ENCODE measurements at places on chromosomes 2 and 18. TPM values are rescaled to one million over a fixed set of nuclear protein-coding genes. Genes with fewer than 3 reads are reported as not detected.

ACP1 gene
- 84.0 TPM for total RNA-seq

CFAP210 gene
- total RNA-seq, result 0.66 TPM

DNA sequence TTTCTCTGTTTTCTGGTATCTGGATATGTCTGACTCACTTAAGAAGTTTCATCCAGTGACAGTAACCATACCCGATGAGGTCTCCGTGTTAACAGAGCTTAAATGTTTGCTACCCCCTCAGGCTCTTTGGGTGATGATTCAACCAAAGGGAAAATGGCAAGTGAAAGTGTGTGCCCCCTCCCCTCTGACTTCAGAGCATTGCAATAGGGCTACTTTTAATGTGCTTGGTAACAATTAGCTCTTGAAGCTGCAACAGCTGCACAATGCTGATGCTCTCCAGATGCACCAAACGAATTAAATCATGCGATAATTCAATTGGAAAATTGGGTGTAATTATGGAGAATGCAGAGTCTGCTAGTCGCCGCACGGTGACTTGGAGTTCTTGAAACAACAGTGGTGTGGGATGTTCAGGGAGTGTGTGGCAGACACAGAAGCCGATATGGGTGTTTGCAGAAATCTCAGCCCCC, 270.7 kb downstream of the ALK start:
- no peak for DNase-seq

DNA sequence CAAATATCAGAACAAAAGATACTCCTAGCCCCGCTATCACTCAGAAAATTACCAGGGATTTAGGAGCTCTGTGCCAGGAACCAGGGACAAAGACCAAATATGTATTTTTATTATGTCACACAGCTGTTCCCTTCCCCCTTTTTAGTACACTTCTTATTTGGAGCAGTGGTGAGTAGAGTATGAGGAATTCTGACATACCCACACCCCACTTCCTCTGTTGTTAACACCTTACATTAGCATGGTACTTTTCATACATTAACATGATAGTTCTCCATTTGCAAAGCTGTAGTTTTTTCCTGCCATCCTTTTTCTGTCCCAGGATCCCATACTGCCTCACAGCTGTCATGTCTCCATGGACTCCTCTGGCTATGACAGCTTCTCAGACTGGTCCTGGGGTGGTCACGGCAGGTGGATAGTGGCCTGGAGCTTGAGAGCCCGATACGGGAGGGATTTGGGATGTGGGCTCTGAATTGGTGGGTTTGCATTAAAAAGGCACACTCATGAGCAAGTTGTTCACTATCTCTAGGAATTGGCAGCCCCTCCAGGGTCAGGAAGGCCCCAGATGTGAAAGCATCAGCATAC, 100.2 kb downstream of the SH3RF3 start:
- no peak for DNase-seq

SGPP2 gene
- 8.8 TPM for total RNA-seq

DNA sequence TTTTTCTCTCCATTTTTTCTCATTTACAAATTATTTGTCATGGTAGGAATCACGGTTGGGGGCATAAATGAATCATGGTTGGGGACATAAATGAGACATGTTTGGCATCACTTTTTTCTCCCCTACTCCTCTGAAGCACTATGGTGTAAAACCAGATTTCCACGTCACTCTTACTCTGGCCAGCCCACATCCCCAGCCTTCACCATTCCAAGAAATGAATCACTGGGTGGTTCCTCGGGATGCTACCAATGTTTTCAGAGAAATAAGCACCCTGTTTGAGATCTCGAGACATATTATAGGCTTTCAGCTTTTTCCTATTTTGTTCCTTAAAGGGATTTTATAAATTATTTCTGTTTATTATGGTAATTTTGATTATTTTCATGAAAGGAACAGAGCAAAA, 155.0 kb upstream of the SLC8A1 start:
- no peak for DNase-seq

DNA sequence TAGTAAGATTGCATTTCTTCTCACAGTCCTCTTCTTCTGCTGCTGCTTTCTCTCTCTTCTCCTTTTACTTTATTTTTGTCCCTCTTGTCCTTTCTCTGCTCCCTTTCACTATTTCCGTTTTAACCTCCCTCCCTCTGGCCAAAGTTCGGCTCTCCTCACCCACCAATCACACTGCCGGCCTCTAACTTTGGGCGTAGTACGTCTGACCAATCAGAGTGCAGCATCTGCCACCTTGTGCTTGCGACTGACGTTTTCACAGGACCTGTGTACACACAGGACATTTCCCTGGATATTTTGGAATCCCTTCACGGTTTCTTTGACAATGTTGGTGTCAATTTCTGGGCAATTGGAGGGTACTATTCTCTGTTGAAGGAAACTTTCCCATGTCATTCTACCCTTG, 22.6 kb upstream of the ICOS start:
- no peak for DNase-seq

DNA sequence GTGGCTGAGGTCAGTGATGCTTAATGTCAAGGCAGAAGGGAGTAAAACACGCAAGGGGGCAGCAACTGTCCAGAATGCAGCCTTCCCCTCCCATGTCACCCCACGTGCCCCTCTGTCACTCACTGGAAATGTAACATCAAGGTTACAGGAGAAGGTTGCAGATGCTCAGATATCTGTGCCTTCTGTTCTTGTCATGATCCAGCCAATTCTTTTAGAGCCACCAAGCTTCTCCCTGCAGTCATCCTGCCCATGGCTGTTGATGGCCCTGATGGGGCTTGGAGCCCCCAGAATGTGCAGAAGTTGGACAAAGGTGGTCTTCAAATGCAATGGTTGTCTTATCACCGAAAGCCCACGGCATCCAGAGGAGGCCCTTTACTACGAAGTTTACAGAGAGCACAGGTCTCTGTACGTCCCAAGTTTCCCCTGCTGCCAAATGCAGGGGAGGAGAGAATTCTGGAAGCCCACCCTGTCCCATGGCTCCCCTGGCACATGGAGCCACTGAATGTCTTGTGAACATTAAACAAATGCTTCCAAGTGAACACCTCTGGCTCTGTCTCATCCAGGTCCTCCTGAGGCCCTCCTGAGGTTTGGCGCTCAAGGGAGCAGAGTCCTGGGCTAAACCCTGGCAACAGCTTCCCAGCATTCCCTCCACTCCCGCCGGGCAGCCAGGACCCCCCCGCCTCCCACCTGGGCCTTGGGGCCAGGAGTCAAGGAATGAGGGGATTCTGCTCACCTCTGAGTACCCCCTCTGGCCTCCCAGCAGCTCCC, 4.5 kb upstream of the GPR55 start:
- no peak for DNase-seq

- DNase-seq, result no peak
Observed at GRCh38 chr2:100938031-100939026, 63.8 kb upstream of the RPL31 start.

DNA sequence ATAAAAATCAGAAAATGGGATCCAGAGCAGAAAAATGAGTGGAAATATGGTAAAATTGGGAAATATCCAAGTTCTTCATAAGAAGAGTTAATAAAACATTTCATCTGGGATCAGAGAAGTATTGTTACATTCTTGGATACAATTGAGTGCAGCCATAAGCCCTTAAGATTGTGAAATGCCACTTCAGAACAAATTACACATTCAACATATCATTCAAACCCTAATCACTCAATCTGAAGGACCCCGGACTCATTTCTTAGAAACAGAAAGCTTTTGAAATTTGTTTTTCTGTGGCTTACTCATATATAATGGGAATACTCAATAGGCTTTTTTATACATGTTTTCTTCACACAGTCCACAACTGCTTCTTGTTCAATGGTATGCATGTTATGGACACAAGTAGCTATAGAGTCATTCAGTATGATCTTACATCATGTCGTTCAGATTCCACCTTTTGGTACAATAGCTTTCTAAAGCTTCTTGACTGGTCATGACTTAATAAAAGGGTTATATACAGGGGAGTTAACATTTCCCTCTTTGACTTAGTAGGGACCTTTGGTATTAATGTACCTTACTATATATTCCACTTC, 39.9 kb downstream of the SCN7A start:
- DNase-seq, result no peak

GRCh38 chr2:62826141-62826540, 120.6 kb downstream of the EHBP1 start:
- DNase-seq, result no peak

DNA sequence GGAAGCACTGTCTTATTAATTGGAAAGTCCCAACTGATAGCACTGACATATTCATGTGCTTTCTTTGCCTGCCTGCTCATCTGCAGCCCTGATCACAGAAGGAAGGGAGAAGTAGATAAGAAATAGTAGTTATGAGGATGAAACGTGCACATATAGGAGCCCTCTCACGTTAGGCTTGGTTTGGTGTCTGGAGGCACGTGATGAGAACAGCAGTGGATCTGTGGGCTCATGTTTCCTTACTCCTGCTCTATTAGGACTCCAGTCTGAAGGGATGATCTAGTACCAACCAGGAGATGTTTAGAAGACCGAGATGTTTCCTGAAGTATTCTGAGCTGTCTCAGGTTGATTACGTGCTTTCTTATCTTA, 84.9 kb downstream of the MAP4K4 start:
- no peak for DNase-seq

DNA sequence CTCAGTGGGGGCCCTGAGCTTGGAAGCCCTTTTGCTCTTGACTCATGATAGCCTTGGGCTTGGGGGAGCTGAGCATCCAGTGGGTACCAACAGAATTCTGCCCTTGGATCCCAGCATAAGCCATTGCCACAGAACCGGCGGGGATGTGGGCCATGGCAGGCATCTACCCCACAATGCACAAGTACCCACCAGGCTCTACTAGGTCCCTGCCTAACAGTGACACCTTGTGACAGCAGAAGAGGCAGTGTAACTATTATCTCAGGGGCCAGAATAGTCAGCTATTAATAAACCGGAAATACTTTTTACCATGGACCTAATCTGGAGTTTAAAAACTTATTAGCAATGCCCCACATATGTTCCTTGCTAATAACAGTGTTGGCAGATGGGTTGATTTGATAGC, 397.2 kb downstream of the TMEM182 start:
- no peak for DNase-seq

DNA sequence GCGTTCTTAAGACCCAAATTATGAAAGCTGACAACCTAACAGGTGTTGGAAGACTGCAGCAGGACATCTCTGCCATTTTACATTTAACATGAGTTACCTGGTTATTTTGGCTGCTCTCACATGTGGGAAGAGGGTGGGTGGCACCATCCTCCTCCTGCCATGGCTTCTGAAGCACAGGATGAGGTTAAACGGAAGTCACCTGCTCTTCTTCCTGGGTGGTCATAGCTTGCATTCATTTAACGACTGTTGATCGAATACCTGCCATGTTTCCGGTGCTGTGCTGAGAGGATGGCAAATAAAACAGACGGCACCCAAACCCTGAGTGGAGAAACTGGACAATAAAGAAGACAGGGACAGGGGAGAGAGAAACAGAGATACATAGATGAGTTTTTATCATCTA, 118.0 kb downstream of the RHBDD1 start:
- DNase-seq, result no peak

DNA sequence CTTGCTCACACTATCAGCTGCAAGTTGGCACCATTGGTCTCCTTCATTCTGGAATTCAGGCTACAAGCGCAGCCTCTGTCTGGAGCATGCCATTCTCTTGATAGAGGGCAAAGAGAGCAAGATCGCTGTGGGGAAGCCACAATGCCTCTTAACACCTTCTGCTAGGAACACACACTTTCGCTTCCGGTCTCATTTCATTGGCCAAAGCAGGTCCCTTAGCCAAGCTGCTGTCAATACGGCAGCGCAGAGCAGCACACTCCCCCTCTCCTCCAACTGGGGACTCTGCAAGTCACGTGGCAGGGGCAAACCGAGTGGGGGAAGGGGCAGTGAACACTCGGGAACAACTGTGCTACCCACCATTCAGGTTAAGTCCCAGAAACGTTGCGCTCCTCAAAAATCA, 98.1 kb downstream of the MMADHC start:
- no peak for DNase-seq

SERPINB4 gene
- 0.66 TPM for total RNA-seq

DNA sequence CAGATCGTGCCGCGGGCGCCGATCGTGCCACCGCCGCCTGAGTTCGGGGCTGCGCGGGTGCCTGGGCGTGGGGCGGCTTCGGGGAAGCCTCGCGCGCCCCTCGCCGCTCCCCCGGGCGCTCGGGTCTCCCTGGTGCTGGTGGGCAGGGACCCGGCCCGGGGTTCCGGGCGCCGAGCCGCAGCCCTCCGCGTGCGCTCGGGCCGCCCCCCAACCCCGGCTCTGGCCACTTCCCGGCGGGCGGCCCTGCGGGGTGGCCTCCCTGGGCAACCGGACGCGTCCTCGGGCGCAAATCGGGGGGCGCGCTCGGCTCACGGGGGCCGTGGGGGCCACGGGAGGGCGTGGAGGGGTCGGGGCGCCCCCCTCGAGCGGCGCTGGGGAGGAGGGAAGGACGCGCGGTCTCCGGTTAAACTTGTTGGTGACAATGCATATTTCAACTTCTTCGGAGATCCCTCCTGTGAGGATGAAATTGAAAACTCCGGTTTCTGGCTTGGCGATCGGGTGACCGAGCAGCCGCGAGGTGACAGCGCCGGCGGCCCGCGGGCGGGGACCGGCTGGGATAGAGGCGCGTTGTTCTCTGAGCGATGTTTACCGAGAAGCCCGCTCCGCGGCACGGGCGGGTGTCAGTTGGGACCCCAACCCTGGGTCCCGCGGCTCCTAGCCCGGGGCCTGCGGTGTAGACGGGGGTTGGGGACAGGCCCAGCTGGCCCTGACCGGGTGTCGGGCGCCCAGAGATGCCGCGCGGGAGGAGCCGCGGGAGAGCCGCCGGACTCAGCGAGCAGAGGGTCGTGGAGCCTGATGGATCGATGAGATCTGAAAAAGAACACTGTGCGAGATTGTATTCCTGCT, 676 bp downstream of the SH3BP4 start:
- DNase-seq, result peak; percentile 53

GRCh38 chr2:47134386-47135090, 20.6 kb downstream of the STPG4 start:
- no peak for DNase-seq

HOXD13 gene
- not detected for total RNA-seq

FBXO15 gene
- 0.73 TPM for total RNA-seq

- DNase-seq, result no peak
Observed at GRCh38 chr2:138090330-138090729, 126.1 kb downstream of the HNMT start.

GRCh38 chr18:77671456-77672167, 422.0 kb downstream of the GALR1 start:
- DNase-seq, result no peak

ATP6V1B1 gene
- total RNA-seq, result 4.6 TPM

ZNF385B gene
- total RNA-seq, result 3.4 TPM

DNA sequence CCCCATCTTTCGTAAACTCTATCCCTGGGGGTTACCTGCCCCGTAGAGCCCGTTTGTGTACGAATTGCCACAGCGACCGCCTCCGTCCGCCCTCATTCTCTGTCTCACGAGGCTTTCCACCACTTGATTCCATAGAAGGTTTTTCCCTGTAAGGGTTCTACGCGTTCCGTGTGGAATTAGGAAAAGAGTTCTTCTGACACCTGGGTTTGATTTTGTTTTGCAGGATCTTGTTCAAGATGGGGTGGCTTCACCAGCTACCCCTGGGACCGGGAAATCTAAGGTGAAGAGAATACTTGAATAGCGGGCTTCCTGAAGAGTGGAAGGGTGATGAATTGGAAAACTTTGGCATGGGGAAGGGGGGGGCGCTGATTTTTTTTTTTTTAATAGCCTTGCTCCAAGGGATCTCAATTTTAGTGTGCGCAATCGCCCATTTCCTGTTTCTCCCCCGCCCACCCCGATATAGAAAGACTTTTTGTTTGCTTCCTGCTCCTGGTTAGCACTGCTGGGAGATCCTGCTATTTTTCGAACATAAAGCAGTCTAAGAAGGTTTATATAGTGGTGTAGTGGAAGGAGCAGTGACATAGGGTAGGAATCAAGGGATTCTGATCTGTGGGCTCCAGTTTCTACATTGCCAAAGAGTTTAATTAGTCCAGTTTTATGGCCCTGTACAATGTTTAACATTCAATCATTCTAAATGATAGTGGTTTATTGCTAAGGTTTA, 564 bp downstream of the GCC2 start:
- DNase-seq, result no peak

All from breast epithelium (tissue), 4 donors.